ENCODE measurements at places on chromosomes 4 and X.

DNA sequence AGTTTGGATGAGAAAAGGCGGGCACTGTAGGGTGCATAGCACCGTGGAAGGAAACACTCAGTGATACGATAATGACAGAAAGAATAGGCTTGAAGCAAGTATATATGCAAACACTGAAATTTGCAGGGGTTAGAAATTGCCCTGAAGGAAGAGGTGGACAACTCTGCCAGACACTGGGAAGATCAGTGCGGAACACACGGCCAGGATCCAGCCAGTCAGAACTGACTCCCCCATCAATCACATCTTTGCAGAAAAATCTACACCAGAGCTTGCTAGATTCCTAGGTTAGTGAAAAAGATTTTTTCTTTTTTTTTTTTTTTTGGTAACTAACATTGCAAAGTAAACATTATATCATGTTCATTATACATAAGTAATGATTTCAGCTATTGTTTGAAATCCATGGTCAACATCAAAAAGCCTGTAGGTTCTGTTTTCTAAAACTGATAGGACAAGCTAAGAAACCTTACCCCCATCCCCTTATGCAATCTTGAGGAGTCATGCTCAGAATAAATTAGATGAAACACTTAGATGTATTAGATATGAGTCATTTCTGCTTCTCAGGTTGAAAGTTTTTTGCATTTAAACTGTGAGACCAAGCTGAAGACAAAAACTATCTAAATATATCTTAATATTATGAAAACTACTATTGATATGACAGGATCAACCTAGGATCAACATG is 38.9 kb downstream of the TRIML1 start:
- no peak for DNase-seq

DNA sequence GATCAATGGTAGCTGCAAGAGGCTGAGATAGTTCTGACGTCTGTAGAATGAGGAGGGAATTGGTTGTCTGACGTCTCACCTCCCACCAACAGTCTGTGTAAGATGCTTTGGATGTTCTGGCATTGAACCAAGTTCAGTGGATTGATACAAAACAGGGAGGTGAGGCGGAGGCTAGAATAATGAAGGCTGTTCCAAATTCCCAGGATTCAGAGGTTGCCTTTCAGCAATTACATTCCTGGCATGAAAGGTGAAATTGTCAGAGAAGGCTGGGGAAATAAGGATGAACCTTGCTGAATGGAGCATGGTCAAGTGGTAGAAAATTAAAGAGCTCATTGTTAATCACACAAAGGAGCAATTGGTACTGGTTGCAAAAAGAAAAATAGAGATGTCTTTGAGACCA is 241.6 kb downstream of the FBXW7 start:
- no peak for DNase-seq

DNA sequence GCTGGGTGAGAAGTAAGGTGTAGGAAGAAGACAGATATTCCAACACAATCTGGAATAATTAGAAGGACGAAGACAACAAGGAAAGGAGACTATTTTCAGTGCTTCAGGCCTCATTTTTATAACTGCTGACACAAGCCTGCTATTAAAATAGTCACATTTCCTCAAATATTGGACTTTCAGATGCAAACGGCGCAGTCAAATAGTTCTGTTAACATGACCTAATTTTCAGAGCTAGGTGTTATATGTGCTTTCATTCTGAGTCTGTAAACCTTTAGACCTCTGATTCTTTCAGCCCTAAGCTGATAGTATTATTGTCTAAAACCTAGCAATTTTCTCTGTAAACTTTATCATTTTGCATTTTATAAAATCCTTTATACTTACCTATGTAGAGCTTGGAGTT is 261.5 kb downstream of the IL1RAPL1 start:
- DNase-seq: no peak

DNA sequence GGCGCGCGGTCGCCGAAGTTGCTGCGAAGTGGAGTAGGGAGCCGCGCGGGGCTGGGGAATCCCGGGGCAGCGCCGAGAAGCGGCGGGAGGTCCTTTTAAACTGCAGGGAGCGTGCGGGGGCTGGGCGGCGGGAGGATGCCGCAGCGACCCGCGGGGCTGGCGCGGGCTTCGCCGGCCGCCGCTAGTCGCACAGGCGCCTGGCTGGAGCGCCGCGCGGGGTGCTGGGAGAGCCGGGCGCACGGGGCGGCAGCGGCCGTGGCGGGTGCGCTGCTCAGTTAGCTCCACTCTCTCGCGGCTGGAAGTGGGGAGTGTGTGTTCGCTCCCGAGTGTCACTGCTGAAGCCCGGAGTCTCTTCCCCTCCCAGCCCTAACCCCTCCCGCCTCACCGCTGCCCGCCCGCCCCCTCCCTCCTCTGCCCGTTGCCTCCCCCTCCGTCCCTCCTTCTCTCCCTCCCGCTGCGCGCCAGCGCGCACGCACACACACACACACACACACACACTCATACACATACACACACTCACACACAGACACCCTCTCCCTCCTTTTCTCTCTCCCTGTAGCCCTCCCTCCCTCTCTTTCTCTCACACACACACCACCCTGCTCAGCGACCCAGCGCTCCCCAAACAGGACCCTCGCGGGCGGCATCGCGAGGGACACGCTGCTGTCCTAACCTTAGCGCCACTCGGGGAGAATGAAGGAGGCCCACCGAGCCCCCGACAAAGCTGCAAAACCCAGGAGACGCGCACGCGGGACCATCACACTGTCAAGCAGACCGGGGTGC is at the start of gene NDNF:
Gene NDNF (minus strand): TSS at position 312 of the 780 bp plus-strand sequence. CDS start 26,698 bp downstream, outside the sequence.
- no peak for DNase-seq

DNA sequence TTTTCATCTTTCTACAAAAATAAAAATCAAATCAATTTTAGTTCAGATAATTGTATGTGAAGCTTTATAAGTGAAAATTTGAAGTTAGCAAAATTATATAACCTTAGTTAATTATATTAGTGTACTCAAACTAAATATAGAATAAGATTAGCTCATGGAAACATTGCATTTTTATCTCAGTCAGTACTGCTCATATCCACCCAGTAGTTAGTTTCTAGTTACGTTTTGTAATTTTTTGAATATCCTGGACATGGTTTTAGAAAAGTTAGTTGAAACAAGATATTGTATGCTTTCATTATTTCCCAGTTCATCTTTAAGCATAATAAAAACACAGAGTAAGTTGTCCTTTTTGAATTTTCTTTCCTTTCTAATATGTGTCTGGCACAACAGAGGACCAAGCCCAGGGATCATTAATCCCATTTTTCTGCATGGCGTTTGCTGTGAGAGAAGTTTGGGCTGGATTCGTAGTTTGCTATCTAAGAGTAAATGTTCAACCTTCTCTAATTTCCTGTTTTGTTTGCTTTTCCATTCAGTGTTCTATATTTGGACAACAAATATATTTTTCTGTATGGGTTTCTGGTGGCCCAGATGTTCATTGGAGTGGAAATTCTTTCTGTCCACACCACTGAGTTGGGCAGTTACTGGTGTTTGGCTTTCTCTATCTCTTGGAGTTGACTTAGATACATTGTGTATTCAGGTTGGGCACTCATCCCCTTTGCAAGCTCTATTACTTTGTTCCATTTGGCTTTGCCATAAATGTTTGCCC is 12.1 kb downstream of the TBL1X start:
- no peak for DNase-seq

DNA sequence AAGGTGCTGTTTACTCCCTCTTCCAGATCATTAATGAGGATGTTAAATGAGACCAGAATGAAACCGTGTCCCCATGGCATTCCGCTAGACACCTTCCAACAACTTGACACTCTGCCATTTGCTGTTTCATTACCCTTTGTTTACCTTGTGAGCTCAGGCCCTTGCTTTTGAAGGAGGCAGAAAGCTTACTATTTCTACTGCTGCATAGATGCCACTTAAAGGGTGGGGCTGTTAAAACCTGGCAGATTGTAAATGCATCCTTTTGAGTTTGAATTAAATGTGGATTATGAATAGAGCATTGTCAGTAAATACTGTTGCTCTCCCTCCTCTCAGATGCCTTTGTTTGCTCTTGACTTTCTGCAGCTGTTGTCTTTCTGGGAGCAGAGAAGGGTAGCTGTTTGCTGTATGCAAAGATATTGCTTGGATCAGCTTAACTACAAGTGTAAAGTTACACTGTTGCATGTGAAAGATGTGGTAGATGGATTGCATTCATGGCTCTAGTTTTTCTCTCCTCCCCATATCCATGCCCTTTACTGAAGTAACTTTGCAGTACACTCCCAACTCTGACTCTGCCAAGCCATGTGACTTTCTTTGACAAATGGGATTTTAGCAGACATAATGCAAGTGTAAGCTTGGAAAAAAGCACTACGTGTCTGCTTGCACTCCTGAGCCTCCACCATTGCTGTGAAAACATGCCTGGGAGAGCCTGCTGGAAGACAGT is 75.0 kb upstream of the DHX15 start:
- no peak for DNase-seq

- DNase-seq: no peak
These were observed 142.8 kb upstream of the ARHGEF9 start for GRCh38 chrX:63927848-63928247.
